ENCODE measurements at places on chromosomes 12 and 14.

GRCh38 chr12:54352891-54353874 lies 11.1 kb downstream of the GPR84 start:
- DNase-seq = peak; percentile 83

GRCh38 chr12:27924350-27925135 lies 48.0 kb downstream of the PTHLH start:
- DNase-seq = no peak

GRCh38 chr12:27958675-27959074 lies 13.9 kb downstream of the PTHLH start:
- peak; percentile 49 for DNase-seq

DNA sequence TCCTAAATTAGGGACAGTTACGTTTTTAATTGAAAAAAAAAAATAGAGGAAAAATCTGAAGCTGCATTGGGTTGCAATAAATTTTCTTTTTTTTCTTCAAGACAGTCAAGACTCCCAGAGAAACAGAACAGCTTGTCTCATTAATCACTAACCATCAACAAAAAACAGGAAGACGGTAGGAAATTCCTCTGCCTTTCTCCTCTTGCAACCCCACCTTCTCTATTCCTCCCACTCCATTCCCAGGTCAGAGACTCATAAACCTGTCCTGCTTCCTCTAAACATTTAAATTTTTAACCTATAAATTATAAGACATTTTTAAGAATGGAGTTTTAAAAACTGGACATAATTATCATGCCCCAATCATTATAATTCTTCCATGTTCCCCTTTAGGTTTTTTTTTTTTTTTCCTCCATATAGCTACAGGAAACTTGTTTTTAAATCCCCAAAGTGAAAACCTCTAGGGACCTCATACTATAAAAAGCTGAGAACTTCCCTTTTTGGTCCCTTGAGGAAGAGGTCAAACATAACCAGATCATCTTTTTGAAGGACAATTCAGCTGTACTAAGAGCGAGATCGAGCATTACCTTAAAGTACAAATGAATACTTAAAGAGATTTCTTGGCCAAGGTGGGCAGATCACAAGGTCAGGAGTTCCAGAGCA lies 36.0 kb downstream of the CPM start:
- DNase-seq = no peak

DNA sequence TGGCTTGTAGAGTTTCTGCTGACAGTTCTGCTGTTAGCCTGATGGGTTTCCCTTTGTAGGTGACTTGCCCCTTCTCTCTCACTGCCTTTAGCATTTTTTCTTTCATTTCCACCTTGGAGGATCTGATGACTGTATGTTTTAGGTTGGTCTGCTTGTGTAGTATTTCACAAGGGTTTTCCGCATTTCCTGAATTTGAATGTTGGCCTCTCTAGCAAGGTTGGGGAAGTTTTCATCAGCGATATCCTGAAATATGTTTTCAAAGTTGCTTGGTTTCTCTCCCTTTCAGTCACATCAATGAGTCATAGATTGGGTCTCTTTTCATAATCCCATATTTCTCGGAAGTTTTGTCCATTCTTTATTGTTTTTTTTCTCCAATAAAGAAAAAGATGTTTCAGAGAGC lies 11.4 kb downstream of the NOPCHAP1 start:
- no peak for DNase-seq

DNA sequence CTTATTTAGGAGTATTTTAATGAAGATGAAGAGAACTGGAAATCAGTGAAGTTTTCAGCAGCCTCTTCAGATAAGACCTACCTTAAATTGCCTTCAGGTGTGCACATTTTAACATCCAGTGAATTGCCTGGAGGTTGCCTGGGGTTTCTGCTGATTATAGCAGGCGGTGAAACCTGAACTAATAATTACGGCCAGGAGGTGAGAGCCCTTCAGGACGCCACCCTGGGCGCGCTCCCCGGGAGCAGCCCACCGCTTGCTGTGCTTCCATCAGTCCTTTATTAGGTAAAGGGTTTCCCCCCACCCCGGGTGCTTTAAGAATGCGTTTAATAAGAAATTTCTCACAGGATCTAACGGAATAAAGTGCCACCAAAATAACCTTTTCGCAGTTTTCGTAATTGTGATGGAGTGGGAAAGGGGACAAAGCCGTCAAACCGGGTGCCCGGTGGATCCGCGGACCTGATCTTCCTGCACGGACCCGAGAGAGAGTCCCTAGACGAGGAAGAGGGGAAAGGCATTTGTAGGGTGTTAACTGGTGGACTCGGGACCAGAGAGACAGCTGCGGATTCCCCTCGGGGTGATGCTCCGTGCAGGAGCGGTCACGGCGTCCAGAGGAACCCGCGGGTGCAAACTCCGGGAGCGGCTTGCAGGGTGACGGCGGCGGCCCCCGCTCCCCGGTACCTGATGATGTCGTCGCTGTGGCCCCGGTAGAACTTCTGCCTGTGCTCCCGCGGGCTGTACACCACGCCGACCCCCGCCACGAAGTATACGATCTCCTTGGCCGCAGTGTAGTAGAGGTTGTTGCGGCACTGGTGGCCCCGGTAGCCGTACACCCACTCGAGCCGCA lies 902 bp downstream of the EML5 start:
- peak; percentile 43 for DNase-seq

GRCh38 chr14:23910101-23910875 lies 43.3 kb upstream of the DHRS4 start:
- DNase-seq = no peak

GRCh38 chr12:131755305-131756113 lies 44.6 kb downstream of the SFSWAP start:
- DNase-seq = no peak

- no peak for DNase-seq
Measured at GRCh38 chr12:67148265-67148664, 120.9 kb upstream of the CAND1 start.

GRCh38 chr12:20757-21156 lies 45.8 kb upstream of the IQSEC3 start:
- no peak for DNase-seq

DNA sequence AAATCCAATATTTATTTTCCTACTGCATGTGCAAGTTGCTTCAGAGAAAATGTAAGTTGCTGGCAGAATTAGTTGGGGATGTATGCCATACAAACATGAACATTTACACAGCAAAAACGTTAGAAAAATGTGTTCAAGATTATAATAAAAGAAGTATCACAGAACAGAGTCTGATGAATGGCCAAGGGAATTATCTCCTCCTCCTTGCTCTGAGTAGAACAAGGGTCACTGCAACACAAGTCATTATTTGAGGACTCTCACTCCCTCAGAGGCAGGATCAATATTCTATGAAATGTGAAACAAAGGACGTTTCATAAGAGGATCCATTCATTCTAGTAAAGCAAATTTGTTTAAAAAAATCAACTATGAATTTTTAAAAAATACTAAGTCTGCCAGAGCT lies 177.8 kb downstream of the PRKD1 start:
- no peak for DNase-seq

DNA sequence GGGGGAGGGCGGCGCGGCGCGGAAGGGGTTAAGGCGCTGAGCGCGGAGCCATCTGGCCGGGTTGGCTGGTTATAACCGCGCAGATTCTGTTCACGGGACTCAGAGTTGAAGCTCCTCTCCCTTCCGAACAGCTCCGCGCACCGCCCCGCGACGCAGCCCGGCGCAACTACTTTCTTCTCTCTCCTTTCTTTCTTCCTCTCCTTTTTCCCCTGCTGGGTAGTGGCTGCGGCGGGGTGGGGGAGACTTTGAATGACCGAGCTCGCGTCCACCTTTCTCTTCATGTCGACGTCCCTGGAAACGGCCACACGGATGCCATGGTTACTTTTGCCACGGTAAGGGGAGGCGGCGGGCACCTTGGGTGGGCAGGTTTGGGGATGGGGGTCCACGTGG lies at the start of gene NTF3:
TSS of gene NTF3 (plus strand) at position 98 of the 390 bp plus-strand sequence. CDS start at position 315, 217 bp downstream.
- DNase-seq = peak; percentile 80

- no peak for DNase-seq
Measured at GRCh38 chr12:42364692-42365091, 38.7 kb downstream of the PPHLN1 start.

DNA sequence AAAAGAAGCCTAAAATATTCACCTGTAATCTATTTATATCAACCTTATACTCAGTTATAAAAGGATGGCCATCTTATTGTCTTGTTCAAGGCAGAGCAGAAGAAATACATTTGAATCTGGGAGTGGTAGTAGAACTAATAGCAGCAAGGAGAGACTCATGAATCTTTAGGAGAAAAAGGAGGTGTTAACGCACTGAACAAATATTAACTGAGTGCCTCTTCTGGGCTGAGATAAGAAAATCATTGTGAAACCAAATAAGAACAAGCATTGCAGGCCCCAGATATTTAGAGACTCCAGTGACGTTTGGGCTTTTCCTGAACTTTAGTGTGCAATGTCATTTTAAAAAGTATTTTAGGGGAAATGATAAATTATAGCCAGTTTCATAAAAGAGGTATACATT lies 790.6 kb downstream of the DIO2 start:
- no peak for DNase-seq

DNA sequence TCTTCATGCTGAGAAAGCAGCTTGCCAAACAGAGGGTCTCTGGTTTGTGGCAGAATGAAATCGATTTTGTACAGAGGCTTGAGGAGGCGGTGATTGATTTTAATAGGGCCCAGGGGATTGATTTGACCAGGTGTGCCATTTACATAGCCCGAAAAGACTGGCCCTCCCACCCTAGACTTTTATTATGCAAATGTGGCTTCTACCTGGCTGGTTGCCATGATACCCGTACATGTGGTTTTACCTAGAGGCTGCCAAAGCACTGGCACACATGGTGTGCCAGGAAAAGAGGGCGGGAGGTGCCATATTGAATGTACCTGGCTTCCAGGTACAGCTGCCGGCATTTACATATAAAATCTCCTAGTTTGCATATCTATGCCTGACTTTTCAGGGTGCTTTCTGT lies 18.0 kb upstream of the GUCY2C start:
- no peak for DNase-seq
